ENCODE measurements at places on chromosomes 3 and 15.

- DNase-seq, result peak; percentile 40
These were observed 585 bp downstream of the SLCO3A1 start for GRCh38 chr15:91853948-91854638.

DNA sequence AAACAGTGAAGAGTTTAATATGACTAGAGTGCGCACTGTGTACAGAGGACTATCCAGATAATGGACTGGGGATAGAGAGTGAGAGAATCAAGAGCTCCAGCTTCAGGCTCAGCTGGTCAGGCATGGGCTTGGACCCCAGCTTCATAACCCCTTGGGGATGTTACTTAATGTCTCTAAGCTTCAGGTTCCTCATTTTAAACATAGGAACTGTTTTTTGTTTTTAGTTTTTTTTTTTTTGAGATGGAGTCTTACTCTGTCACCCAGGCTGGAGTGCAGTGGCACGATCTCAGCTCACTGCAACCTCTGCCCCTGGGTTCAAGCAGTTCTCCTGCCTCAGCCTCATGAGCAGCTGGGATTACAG, 9.9 kb upstream of the BRPF1 start:
- no peak for DNase-seq

DNA sequence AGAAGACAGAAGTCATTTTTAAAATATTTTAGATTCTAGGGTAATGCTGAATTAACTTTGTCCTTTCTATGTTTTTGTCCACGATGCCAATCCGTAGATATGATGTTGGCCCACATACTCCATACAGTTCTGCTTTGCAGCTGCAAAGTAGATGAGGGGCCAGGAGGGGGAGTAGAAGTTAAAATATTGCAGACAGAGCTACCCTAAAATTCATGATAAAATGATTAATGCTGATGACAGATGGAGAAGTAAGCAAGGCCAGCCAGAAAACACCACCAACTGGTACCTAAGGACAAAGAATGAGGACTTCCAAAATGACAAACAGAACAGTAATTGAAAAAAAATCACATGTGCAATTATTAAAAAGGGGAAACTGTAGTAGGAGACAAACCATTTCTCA, 756.6 kb upstream of the ARPP21 start:
- DNase-seq, result no peak

DNA sequence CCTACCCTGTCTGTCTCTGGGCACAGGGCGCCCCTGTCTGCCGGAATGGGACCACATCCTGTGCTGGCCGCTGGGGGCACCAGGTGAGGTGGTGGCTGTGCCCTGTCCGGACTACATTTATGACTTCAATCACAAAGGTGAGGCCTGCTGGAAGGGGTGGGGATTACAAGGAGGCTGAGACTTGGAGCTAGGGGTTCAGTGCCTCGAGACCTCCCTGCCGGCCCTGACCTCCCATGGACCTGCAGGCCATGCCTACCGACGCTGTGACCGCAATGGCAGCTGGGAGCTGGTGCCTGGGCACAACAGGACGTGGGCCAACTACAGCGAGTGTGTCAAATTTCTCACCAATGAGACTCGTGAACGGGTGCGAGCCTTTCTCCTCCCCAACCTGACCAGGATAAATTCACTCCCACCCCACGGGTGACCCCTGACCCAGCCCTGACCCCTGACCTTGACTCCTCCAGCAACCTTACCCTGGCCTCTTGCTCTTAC, 20.4 kb downstream of the PTH1R start:
- no peak for DNase-seq
